ENCODE measurements at places on chromosomes 4 and X.

DNA sequence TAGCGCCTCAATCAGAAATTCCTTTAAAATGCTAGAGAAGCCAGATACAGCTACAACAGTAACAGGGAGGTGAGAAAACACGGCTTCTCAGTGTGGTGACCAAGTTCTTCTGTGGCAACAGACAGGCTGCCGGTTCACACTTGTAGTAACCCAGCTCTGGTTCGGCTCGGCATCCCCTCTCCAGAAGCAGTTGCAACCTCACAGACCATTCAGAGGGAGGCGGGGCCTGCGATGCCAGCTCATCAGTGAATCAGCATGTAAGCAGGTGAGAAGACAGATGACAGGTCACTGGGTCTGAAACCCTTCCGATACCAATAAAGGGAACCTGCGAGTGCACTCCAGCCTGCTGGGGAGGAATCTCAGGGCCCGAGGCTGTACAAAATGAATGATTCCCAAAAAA, 251.0 kb downstream of the KCNIP4 start:
- no peak for DNase-seq

- no peak for DNase-seq
Observed at GRCh38 chr4:80134936-80135701, 62.1 kb upstream of the ANTXR2 start.

DNA sequence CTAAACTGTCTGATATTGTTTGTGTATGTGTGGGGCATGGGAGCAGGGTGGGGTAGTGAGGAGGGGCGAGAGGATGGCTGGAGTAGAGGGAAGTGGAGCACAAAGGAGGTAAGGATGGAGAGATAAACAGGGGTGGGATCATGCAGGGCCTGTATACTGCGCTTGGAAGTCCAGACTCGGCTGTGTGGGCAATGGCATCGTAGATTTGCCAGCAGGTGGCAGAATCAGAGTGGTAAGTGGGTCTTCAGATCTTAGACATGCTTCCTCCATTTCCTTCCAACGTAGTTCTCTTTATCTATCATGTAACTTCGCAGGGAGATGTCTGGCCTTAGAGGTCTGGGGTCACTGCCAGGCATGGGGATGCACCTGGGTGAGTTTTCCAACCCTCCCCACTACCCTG, 155.5 kb downstream of the PDGFRA start:
- DNase-seq, result no peak

GRCh38 chr4:186726426-186727168, 2.9 kb upstream of the FAT1 start:
- no peak for DNase-seq

DNA sequence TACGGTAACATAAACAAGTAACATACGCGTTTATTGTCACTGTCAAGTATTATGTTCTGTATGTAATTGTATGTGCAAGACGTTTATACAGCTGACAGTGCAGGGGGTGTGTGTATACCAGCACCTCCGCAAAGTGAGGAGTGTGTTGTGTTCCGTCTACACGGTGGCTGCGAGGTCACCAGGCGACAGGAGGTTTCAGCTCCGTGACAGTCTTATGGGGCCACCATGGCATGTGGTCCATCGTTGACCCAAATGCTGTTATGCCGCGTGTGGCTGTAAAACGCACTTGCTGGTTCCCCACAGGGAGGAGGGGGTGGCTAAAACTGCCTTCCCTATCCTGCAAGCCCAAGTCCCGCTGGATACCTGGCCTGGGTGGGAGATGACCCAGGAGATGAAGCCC, 25.0 kb downstream of the NSG1 start:
- no peak for DNase-seq

GRCh38 chrX:85052205-85052604, 48.5 kb downstream of the APOOL start:
- no peak for DNase-seq

- DNase-seq, result no peak
Observed at GRCh38 chr4:122244764-122245163, 92.6 kb downstream of the BLTP1 start.

DNA sequence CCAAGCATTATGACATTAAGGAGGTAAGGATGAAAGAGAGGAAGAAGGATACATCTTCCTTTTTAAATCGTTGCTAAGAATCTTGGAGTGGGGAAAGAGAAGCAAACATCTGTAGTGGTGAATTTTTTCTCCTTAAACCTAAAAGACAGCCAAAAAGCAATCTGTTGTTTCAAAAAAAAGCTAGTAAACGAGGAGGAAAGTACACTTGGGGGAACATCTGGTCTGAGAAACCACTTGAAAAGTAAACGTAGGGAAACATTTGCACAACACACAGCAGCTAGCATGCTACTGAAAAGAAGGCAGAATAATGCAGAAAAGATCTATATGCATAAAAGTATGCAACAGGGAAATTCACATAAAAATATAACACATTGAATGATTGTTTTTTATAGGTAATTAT, 1485.6 kb downstream of the PCDH19 start:
- DNase-seq, result no peak

- DNase-seq, result peak; percentile 44
Observed at GRCh38 chrX:103533511-103534216, 14.4 kb upstream of the RAB40A start.

All from CD4-positive, alpha-beta T cell treated with Interferon gamma for 1 hour (primary cell).